ENCODE measurements at places on chromosomes 12 and 14.

DNA sequence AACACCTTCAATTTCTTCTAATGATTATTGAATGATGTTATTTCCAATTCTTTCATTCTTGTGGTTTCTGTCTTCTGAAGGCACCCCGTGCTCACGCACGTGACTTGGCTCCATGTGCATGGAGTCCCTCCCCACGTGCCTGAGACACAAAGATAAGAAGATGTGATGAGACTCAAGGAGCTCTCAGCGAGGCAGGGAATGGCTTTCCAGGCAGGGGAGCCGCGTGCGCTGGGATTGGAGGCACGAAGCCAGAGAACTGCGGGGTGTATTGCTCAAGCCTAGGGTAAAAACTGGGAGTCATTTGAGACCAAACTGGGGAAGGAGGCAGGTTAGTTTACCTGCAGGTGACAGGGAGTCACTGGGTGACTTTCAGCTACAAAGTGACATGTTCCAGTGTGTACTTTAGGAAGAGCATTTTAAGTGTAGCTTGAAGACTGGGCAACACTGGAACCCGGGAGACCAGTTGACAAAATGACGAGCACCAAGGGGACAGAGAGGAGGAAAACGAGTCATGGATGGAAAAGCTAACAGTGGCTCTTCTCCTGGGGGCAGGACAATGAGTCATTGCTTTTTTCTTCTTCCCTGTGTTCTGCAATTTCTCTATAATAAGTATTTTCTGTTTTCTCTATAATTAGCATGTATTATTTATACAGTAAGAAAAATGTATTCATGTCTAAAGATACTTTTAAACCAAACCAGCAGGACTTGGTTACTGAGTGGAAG, 311.7 kb upstream of the FKBP4 start:
- no peak for DNase-seq

DNA sequence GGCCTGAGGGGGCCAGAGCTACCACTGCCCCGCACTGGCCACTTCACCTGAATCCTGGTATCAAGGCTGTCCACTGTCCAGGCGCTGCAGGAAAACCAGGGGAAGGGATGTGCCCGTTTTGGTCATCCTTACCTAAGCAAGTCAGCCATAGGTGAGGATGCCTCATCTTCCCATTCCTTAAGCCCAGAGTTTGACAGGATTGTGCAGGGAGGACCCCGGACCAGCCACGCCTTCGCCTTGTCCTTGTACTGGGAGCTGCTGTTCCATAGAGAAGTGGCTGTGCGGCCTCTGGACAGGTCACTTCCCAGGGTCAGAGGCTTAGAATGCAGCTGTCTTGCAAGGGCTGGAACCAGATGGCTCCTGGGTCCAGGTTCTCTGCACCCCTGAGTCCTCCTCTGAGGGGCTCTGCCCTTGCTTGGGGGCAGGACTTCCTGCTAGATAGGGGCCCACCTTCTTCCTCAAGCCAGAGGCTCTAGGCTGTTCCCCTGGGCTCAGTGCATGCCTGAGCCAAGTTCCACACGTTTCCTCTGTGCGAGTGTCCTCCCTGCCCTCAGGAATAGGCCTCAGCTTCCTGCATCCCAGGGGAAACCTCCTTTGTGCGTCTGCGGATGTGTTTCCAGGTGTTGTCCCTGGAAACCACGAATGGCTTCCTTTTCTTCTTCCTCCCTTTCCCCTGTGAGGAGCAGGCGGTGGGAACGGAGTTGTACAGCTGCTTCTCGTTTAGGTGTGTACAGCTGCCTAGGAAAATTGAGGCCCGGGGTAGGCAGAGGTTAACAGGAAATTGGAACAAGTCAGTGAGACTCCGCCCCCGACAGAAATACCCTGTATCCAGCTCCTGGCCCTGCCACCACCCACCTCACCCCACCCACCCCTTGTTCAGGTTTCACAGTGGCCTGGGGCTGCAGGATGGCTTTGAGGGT, 54.3 kb upstream of the RIN3 start:
- no peak for DNase-seq

DNA sequence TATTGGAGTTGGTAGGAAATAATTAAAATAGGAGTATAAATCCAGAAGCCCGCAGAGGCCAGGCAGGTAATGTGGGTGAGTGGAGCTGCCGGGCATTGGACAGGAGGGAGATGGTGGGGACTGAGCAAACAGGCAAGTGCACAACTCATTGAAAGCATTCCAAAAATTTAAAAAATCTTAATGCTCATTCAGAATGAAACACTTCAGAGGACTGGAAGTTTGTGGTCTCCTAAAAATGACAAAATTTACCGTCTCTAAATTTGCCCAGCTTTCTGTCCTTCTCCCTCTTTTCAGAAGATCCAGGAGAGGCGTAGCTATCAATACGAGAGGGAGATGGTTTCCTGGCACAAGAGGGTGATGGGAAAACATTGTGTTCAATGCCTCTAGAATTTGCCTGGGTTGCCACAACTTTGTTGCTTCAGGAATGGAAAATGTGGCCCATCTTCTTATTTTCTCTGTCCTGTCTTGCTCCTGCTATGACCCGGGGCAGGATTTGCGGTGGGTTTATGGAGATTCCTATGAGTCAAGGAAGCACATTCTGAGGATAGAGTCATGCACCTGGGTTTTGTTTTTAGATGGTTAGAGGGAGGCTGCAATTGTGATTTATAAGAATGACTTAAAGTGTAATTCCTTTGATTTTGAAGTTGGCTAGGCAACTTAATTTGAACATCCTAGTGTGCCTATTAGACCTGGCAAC, 72.2 kb downstream of the BORCS5 start:
- DNase-seq = no peak

DNA sequence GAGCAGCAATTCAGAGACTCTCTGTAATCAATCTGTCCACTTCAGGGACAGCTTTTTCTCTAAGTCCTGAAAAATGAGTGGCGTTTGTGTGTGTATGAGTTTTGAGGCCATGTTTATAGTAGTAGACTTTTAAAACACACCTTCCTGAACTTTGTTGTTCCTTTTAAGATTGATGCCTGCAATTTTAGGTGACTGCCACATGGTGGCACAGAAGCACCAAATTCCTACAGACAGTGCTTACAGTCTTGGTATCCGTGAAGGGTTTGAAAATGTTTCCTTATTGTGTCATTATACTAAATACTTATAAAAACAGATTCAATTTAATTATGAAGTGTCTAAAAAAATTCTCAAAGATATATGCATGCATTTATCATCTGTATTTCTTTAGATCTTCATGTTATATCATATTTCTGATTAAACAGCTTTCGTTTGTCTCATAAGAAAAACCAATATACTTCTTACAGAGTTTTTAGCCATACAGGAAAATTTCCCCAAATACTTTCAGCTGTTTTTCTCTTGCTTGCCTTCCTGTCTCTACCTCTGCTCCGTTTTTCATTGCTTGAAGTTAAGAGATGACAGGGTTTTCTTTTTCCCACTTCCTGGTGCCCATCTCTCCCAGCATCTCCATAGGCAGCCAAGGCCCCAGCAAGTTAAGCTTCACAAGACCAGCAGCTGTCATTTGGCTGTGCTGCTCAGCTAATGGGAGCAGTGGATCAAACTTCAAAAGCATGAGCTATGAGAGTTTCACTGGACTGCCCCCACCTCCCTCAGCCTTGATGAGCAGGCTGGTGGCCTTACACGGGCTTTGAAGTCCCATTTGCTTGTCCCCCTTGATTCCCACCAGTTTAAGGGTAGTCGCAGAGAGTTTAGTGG, 259.6 kb downstream of the AKAP6 start:
- peak; percentile 10 for DNase-seq

Measured in NCI-H526 treated with DMSO at 0.1 percent for 48 hours (cell line).